ENCODE measurements at places on chromosomes 2 and 18. TPM values are rescaled to one million over a fixed set of nuclear protein-coding genes. Genes with fewer than 3 reads are reported as not detected.

The ACAA2 gene
- total RNA-seq: 115 TPM

The RNF152 gene
- 2.3 TPM for total RNA-seq

The SERPINB3 gene
- 1.7 TPM for total RNA-seq

DNA sequence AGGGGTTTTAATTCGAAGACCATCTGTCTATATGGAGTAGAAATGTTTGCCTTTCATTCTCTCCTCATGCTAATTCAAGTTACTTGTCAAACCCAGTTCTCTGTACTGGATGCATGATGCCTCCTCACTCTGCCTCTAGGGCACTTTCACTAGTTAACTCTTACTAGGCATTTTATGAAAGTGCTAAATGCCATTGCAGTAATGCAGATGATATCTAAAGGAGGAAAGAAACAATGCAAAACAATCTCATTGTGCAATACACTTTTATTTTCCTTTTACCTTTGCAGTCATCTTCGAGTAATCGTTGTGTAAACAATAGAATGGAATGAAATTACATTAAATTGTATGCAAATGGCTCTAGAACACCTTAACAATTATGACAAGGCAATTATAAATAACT is 293.6 kb downstream of the STK39 start:
- no peak overlapping the region for H3K4me3 ChIP-seq
- H3K27ac ChIP-seq: no peak overlapping the region
- H3K27me3 ChIP-seq: no peaks in the 10 kb centered on the region
- H3K4me1 ChIP-seq: no peaks in the 10 kb centered on the region
- no peak for DNase-seq
- H3K36me3 ChIP-seq: no peaks in the 10 kb centered on the region

Measured in H9 (cell line).